ENCODE measurements at places on chromosomes 2 and 18.
A peak's percentile ranks its signal among the peaks of the same experiment; 100 is the strongest.

GRCh38 chr2:111068435-111069058 lies 52.2 kb upstream of the BCL2L11 start:
- DNase-seq = no peak

DNA sequence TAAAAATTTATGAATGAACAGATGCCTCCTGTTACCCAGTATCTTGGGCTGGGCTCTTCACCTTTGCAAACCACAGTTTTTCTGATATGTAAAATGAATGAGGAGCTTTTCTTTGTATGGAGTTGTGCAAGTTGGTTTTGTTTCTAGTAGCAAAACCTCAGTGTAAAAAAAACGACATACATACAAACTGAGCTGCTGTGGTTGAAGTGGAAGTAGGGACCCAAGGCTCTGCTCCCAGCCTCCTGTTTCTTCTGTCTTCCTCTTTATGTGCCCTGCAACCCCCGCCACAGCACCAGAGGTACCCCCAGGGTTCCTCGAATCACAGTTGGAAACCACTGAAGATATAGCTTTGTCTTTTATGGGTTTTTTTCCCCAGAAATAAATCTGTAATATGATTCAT lies 118.1 kb downstream of the MYO1B start:
- DNase-seq = no peak

- DNase-seq = no peak
Observed at GRCh38 chr2:137939026-137939425, 25.2 kb upstream of the HNMT start.

- DNase-seq = peak; percentile 80
Observed at GRCh38 chr2:213251618-213252017, 32.6 kb upstream of the SPAG16 start.

GRCh38 chr2:119482481-119483394 lies 41.5 kb downstream of the SCTR start:
- DNase-seq = no peak

DNA sequence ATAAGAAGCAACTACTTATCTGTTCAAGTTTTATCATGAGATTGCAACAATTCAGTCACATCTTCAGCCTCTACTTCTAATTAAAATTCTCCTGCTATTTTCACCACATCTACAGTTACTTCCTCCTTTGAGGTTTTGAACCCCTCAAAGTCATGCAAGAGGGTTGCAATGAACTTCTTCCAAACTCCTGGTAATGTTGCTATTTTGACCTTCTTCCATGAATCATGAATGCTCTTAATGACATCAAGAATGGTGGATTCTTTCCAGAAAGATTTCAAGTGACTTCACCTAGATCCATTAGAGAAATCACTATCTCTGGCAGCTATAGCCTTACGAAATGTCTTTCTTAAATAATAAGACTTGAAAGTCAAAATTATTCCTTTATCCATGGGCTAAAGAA lies 1052.8 kb upstream of the NRXN1 start:
- no peak for DNase-seq

- no peak for DNase-seq
Observed at GRCh38 chr2:189505492-189505891, 64.2 kb downstream of the WDR75 start.

DNA sequence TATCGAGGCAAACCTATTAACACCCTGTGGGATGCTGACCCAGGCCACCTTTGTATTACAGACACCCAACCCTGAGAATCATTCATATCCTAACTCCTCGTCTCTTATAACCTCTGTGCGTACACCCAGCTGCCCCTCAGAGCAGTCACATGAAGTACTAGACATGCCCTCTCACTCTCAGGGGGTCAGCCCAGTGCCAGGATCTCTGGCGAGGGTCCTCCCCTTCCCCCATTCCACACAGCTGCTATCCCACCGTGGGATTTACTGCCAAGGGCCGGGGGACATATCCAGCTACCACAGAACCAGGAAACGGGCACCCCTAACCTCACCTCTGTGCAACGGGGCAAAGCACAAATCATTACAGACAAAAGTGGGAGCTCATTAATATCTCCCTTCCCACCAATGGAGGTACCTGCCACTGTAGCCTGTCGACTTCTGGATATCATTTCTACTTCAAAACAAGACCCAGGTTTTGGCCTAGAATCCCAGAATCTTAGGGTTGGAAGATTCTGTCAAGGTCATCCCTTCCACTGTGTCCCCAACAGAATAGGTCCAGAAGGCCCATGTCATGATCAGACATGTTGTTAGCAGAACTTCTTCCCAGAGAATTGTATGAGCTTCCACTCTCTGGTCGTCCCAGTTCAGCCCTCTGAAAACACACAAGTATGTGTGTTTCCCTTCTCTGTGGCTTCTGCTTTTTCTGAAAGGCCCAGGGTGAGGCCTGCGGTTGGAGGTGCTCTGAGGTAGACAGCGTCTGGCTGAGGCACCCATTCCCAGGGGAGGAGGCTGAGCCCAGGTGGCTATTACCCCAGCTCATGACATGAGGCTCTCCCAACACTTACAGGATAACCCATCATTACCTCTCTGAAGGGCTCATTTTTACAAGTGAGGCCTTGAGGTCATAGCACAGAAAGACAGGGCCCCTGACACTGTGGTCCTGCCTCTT lies 1.7 kb downstream of the TMBIM1 start:
- DNase-seq = no peak
